ENCODE measurements at places on chromosomes 3 and 15.

GRCh38 chr3:25863416-25863959, 73.6 kb downstream of the OXSM start:
- DNase-seq = no peak

DNA sequence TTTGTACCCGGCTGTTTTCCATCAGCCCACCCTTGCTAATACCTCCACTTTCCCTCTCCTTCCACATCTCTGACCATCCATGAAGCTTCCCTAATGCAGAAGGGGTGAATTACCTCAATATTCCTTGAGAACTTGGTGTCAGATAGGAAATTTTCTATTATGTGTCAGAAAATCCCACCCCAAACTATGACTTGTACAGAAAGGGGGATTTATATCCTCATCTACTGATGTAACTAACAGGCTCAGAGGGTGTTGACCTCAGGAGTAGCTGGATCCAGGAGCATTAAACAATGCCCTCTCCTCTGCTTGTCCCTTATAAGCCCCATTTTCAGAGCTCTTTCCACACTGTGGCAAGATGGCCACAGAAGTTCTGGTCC, 242.8 kb upstream of the TLE3 start:
- peak; percentile 14 for DNase-seq

GRCh38 chr15:28981351-28981720, 95.6 kb downstream of the APBA2 start:
- DNase-seq = no peak

- no peak for DNase-seq
Observed at GRCh38 chr15:85757073-85757938, 37.4 kb downstream of the KLHL25 start.

DNA sequence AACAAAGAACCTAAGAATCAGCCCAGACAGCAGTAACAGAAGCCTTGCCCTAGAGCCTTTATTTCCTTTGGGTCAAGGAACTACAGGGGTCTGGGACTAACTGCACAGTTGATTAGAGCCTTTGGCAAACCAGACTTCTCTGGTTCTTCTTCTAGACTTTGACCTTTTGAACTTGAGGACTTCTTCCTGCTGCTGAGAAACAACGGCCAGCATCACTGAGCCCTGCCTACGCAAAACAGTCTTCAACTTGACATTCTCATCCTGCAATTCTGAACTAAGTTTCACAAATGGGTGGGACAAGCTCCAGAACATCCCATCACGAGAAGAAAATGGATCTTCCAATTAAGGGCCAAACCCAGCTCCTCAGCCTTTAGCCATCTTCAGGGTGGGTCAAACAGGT, 31.4 kb downstream of the CMTM6 start:
- no peak for DNase-seq

- DNase-seq = no peak
Observed at GRCh38 chr15:48675436-48675835, 29.9 kb upstream of the FBN1 start.

- no peak for DNase-seq
Observed at GRCh38 chr3:70245746-70246525, 66.5 kb downstream of the MDFIC2 start.

- no peak for DNase-seq
Observed at GRCh38 chr3:47685037-47685436, 96.7 kb downstream of the SMARCC1 start.

GRCh38 chr3:42504334-42505127, 2.1 kb downstream of the VIPR1 start:
- peak; percentile 42 for DNase-seq

- no peak for DNase-seq
Observed at GRCh38 chr3:53168175-53168923, 7.3 kb downstream of the PRKCD start.

GRCh38 chr15:72554471-72555425, 80.6 kb downstream of the ARIH1 start:
- no peak for DNase-seq

- no peak for DNase-seq
Observed at GRCh38 chr3:52373676-52374075, 57.6 kb downstream of the DNAH1 start.

DNA sequence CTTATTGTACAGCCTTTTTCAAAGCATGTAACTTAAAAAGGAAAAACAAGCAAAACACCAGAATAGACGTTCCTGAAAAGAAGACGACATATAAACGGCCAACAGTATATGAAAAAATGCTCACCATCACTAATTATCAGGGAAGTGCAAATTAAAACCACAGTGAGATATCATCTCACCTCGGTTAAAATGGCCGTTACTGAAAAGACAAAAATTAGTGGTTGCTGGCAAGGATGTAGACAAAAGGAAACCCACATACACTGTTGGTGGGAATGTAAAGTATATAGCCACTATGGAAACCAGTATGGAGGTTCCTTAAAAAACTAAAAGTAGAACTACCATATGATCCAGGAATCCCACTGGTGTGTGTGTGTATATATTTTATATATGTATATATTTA, 64.5 kb upstream of the MLF1 start:
- DNase-seq = no peak

- peak; percentile 69 for DNase-seq
Observed at GRCh38 chr3:28916713-28917499, 364.0 kb upstream of the RBMS3 start.

- no peak for DNase-seq
Observed at GRCh38 chr15:54082836-54083492, 104.7 kb downstream of the UNC13C start.

- DNase-seq = no peak
Observed at GRCh38 chr15:61499376-61499775, 270.3 kb upstream of the RORA start.

DNA sequence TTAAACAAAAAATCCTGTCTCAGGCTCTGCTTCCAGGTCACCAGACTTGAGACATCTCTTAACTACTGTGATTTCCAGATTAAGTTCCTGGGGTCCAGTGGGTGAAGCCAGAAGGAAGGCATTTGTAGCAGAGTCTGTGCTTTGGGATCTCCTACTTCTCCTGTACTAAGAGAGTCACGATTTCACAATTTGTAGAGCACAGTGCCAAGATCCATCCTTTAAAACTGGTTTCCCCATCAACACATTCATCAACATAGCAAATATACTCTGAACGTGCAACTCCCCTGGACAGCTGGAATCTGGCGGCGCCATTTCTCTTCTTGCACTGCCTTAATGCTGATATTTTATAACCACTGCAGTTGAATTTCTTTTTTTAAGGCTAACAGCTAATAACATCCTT, 33.2 kb downstream of the CDCP1 start:
- DNase-seq = no peak

DNA sequence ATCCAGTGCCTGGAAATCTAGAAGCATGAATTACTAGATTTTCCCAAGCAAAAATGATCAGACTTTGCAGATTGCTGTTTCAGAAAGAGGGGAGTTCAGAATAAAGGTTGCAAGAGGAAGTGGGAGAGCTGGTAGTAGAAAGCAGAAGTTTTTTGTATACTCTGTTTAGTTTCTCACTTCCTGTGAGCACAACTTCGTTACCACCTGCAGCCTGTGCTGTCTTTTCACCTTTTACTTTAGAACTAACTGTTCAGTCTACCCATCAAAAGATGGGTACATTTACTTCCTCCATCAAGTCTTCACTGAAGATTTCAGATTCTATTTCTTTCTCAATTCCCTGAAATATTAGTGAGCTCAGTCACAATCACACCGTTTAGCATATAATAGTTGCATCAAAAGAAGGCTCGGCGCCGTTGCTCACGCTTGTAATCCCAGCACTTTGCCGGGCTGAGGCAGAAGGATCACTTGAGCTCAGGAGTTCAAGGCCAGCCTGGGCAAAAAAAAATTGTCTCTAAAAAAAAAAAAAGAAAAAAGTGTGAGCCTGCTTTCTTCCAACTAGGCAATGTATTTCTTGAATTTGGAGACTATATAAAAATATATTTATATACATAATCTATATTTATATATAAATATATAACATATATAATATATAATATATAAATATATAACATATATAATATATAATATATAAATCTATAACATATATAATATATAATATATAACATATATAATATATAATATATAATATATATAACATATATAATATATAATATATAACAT, 1.8 kb upstream of the CEP97 start:
- no peak for DNase-seq

GRCh38 chr15:60508442-60508841, 29.5 kb upstream of the ICE2 start:
- DNase-seq = no peak

GRCh38 chr3:177811112-177811511, 613.8 kb upstream of the TBL1XR1 start:
- no peak for DNase-seq

DNA sequence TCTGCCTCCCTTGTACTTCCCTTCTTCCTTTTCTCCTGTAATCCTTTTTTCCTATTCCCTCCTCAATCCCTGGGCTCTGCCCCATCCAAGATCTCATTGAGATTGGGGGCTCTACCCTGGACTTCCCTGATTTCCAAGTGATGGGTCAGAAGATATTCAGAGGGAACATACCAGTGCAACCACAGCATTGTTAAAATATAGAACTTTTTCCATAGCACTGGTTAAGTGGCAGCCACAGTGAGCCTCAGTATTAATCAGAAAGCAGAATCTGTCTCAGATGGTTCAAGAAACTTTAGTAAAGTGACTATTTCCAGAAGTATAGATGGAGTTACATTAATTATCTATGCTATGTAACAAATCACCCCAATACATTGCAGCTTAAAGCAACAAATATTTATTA, 18.7 kb upstream of the SCN10A start:
- DNase-seq = no peak

DNA sequence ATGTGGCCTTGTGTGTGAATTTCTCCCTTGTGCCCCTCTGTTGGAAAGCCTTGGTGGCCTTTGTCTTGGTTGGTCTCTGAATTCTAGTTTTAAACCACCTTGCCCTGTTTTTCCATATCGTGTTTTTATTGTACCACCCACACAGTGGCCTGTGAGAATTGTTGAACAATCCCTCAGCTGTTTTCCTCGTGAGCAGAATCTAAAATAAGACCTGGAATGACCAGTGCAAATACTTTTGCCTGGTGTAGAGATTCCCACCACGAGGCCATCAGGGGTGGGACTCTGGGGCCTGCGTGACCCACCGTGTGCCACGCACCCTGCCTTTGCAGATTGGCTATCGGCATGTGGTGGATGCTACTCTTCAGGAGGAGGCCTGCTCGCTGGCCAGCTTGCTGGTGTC, 19.0 kb upstream of the CLEC3B start:
- no peak for DNase-seq

DNA sequence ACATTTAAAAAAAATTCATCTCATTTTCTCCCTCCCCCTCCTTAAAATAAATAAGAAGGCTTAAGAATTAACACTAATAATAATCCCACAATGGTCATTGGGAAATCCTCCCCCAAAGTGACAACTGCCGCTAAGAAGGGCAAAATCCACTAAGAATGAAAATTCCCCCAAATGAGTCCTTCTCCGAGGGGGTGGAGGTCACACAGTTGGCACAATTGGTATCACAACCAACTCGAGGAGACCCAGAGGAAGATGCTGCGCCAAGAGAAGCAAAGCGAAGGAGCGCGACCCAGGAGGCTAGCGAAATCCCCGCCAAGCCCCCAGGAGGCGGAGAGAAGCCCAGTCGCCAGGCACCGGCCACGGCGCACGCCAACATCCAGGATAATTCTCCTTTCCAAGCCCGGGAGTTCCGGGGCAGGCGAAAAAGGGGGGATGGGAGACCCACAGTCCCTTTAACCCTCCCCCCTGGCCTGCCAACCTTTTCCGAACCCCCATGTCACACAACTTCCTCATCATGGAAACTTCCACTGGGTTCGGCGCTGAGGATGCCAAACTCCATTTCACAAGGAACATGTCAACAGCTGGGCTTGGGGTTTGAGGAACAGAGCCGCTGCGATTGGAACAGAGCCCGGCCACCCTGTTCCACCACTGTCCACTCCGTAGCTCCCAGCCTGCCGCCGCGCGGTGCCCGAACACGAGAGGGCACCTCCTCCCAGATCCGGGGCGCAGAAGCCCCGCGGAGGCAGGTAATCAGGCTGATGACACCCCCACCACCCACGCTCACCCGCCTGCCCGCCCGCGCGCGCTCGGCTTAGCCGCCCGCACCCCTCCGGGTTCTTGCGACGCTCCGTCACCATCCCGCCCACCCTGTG, 668 bp downstream of the THRB start:
- DNase-seq = peak; percentile 75

- DNase-seq = peak; percentile 79
Observed at GRCh38 chr15:75049392-75049791, 26.0 kb downstream of the PPCDC start.

- DNase-seq = no peak
Observed at GRCh38 chr15:29091666-29092065, 178.0 kb downstream of the NSMCE3 start.

DNA sequence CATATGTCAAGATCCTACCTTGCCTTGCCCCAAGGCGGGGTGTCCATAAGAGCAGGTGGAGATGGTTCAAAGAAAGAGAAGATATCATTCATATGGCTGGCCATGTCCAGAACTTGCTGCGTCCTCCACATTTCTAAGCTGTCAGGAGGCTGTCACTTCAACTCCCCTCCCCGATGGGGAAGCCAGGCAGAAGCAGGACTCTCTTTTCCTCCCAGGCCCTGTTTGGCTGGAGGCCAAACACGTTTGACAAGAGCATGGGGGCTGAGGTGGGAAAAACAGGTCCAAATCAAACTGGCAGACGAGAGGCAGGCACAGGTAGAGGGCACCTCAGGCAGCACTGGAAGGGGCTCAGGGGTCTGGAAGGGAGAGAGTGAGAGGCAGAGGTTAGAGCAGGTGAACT, 37.7 kb downstream of the MESD start:
- no peak for DNase-seq

GRCh38 chr3:151816091-151816604, 2.2 kb downstream of the AADAC start:
- DNase-seq = no peak

GRCh38 chr3:147471741-147472140, 62.6 kb downstream of the ZIC1 start:
- no peak for DNase-seq

GRCh38 chr3:122405015-122405414, 10.8 kb downstream of the WDR5B start:
- no peak for DNase-seq

DNA sequence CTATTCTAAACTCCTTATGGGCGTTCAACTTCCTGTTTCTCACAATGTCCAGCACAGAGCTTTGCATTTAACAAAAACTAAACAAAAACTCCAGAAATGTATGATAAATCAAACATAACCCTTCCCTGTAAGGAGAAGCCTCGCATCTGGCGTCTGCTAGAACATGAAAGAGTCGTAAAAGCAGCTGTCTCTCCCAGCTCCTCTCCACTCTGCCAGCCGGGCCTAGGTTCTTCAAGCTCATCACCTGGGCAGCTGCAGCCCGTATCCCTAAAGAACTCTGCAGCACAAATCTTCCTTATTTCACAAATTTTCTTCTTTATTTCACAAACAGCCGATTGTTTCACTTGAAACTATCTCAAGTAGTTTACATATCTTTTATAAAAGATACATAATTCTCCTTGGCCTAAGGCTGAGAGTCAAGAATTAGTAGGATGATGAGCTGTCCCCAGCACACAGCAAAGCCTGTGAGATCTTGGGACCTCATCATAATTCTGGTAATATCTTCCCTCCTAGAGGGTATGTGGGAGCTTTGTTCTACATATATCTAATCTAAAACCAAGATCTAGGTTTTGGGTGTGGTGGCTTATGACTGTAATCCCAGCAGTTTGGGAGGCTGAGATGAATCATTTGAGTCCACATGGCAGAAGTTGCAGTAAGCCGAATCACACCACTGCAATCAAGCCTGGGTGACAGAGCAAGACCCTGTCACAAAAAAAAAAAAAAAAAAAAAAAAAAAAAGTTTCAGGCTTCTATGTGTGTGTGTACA, 35.3 kb downstream of the ANXA2 start:
- DNase-seq = no peak
